ENCODE measurements at places on chromosomes 3 and 15.

- DNase-seq: no peak
Observed at GRCh38 chr3:23873941-23874340, 42.8 kb downstream of the NKIRAS1 start.

- DNase-seq: no peak
Observed at GRCh38 chr3:156923349-156923748, 97.2 kb downstream of the LEKR1 start.

DNA sequence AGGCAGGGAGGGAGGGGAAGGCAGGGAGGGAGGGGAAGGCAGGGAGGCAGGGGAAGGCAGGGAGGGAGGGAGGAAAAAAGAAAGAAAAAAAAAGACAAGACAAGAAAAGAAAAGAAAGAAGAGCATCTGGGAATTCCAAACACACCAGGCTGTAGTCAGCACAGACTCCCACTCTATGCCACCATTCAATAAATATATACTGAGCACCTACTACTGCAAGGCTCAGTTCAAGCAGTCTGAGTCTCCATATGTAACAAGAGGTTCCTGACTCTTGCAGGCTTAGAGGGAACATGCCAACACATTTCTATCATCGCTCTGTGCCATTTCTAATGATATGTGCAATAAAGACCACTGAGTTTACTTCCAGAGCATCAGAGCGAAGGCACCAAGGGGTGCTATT, 47.7 kb downstream of the ANXA2 start:
- DNase-seq: no peak

GRCh38 chr3:188243124-188243795, 89.3 kb downstream of the LPP start:
- DNase-seq: no peak

DNA sequence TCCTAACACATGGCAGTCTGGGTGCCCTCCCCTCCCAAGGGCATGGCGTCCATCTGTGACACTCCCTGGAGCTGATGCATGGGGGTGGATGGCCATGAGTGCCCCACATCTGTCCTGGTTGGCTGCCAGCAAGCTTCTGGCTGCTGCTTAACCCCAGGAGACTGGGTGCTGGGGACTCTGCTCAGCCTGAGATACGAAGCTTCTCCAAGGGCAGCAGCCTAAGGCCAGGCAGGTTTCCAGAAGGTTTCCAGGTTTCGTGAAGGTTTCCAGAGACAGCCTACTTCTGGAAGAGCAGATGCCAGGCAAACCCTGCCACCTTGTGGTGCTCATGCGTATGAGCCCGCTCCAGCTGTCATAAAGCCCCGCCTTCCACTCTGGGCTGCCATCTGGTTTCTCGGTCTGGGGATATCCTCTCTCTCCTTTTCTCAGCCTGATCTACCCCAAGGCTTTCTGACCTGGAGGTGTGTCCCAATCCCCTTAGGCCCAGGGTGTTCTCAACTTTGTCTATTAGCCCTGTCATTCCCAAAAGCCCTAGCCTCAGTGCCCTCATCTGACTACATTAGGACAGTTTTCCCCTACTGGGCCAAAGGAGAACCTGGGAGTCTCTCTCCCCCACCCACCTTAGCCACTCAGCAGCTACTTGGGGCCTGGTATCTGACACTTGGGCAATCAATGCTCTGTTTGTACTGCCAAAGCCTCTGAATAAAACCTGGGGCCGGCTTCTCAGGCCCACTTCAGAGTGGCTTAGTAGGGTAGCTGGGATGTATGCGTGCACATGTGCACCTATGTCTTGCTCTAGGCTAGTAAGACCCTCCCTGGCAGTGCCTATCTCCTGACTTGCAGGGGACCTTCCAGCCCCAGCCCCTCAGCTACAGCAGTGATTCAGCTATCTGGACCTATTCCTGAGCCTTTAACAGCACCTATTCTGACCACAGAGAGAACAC, 12.0 kb downstream of the MRPL46 start:
- peak; percentile 47 for DNase-seq

DNA sequence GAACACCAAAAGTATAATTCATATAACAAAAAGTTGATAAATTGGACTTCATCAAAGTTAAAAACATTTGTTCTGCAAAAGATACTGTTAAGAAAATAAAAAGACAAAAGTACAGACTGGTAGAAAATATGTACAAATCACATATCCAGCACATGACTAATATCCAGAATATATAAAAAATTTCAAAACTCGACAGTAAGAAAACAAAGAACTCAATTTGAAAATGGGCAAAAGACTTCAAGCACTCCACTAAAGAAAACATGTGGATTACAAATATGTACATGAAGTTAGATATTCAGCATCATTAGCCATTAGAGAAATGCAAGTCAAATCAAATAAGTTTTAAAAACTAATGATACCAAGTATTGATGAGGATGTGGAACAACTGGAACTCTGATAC, 6.7 kb downstream of the GK5 start:
- no peak for DNase-seq

DNA sequence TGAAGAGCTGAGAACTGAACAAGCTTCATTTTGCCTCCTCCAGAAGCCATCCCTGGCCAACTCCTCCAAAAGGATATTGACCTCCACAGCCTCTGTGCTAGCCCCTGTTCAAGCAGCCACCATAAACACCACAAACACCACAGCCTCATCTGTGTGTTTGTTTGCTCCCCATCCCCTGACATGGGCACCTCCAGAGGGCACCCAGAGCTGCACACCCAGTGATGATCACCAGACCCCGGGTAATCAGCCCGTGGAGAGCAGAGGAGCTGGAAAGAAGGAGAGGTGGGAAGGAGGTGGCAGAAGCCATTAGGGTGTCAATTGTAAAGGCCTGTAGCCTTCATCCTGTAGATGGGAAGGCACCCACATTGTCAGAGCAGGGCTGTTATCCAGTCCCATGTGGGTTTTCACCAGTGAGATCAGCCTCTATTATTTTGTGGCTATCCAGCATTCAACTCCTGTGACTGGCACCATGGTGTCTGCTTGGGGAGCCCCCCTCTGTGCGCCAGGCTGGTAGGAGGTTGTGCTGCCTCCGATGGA, 6.8 kb upstream of the WNT7A start:
- DNase-seq: no peak

- DNase-seq: no peak
Observed at GRCh38 chr3:181726351-181727330, 14.9 kb downstream of the SOX2 start.

DNA sequence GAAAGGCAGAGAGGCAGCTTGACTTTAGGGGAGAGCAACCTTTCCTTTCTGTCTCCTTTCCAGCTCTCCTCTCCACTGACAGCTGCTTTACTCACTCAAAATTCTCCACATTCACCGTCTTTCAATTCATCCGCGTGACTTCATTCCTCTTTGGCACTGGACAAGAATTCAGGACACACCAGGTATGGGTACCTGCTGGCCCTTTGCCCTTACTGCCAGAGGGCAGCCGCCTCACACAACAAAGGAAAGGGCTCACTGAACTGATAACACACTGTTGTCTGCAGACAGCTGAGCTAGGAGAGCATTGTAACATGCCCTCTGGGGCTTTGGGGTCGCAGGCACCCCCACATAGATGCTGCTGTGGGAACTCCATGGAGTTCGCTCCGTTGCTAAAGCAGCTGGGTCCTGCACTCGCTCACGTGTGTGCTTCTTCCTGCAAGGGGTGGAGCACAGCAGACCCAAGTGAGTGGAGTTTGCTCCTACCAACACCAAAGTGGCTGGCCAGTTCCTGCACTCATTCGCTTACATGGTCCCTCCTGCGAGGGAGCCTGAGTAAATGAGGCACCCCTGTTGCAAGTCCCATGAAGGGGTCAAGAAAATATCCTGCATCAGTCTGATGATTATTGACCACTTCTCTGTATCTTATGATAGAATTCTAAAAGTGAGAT, 79.0 kb upstream of the SGO1 start:
- DNase-seq: no peak

DNA sequence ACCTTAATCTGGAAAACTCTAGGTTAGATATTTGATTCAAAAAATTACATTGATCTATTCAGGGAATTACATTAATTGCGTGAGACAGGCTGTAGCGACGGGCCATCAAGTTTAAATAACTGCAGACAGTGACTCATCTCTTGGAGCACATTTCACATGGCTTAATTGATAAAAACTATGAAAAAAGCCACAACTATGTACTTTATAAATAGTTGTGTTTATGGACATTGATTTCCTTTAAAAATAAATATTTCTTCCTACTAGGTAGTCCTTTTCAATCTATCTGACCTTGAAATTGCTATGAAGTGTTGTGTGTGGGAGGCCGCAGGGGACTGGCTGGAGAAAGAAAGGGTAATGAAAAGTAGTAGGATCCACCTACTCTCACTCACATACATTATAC, 157.8 kb downstream of the IL1RAP start:
- DNase-seq: no peak

DNA sequence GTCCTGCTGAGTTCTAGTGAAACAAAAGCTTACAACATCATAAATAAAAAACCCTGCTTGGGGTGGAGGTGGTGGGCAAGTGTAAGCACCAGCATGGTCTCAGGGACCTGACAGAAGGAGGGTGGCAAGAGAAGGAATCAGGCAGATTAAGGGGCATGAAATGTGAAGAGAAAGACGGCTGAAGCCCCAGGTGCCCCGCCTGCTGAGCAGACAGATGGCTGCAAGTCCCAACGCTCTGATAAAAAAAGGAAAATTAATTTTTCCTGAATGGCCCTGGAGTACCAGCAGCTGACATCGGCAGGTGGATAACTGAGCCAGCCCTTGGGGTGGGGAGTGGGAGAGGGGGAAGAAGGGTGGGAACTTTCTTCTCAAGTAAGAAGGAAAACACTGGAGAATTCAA, 137.9 kb downstream of the XXYLT1 start:
- no peak for DNase-seq

DNA sequence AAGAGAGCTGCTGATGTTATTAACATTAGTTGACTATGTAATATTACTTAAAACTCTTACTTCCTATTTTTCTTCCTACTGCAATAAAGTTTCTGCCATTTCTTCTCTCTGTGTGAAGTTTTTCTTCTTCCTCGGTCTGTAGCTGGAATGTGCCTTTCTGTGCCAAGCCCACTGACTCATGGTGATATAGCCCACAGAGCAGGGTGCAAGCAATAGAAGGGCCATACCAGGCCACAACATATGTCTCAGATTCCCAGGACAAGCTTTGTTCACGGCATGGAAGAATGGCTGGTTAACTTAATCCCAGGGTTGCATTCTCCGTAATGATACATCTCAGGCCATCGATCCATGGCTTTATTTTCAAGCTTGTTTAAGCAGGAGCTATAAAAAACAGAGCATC, 815.3 kb downstream of the TUSC7 start:
- no peak for DNase-seq

GRCh38 chr15:82137261-82137660, 91.4 kb upstream of the MEX3B start:
- no peak for DNase-seq

- DNase-seq: no peak
Observed at GRCh38 chr3:10798600-10799367, 17.2 kb upstream of the SLC6A11 start.

GRCh38 chr15:65824031-65824743, 32.1 kb upstream of the DENND4A start:
- no peak for DNase-seq

DNA sequence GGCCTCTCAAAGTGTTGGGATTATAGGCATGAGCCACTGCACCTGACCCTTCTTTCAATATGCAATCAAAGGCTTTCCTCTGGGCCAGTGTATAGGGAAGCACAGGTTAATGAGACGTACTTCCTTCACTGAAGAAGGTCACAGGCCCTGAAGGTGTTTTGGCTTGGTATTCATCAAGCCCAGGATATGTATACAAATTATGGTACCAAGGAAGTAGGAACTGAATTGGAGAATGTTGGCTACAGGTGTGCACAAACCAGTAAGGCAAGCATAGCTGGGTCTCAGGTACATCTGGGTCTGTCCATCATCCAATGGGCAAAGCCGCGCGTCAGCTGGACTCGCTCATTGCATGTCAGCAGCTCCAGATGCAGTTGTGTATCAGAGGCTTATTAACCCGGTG, 237.9 kb downstream of the ADAMTS17 start:
- no peak for DNase-seq

DNA sequence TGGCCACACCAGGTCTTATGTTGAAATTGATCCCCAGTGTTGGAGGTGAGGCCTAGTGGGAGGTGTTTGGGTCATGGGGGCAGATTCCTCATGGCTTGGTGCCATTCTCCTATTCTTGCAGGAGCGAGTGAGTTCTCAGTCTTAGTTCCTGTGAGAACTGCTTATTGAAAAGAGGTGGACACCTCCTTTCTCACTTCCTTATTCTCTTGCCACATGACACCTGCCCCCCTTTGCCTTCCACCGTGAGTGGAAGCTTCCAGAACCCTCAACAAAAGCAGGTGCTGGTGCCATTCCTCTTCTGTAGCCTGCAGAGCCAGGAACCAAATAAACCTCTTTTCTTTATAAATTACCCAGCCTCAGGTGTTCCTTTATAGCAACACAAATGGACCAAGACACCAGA, 318.1 kb upstream of the MCTP2 start:
- DNase-seq: no peak

DNA sequence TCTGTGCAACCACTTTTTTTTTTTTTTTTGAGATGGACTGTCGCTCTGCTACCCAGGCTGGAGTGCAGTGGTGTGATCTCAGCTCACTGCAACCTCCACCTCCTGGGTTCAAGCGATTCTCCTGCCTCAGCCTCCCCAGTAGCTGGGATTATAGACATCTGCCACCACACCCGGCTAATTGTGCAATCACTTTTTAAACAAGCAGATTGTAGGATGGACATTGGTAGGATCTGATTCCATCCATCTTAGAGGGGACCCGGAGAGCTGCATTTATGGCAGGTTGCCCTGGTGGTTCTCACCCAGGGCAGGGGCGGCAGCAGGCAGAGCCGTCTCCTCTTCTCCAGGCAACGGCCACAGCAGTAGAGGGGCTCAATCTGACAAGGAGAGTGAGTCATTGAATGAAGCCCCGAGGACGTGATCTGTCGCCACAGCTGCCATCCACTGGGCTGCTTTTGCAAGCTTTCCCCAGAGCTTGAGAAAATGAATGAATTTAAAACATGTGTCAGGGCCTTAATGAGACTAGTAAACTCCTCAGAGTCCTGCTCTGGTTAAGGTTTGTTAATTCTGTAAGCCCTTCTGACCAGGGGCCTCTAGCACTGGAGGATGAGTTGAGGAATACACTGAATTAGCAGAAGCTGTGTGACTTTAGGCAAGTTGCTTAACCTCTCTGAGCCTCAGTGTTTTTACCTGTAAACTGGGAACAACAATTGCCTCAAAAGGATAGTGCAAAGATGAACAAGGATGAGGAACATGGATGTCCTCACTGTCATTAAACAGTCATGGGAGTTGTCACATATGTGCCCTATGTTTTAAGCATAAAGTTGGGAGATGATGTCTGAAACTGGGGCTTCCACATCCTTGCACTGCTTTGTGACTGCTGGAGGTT, 129.1 kb downstream of the ASB7 start:
- DNase-seq: no peak

DNA sequence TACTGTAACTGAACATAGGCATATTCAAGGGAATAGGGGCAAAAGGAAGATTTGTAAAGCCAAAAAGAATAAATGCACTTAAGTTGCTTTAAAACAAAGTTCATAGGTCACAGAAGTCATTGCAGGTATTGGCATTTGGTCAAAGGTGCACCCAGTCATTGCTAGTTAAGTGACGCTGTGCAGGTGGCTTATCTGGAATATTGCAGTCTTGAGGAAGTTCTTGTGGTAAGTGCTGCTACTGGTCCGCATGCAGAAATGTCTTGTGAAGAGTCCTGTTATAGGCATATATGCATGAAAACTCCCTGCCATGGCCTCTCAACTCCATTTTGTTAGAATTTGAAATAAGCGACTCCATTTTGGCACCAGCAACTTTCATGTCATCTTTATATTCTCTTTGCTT, 293.1 kb downstream of the GBE1 start:
- no peak for DNase-seq

All from stimulated activated naive CD8-positive, alpha-beta T cell treated with anti-CD3 and anti-CD28 coated beads, Interleukin-15, Interleukin-2, amounts not matched to agents 100 U/mL and 50 U/mL, for 24 hours (primary cell).